GM12892 (cell line): ENCODE measurements at places on chromosomes 7 and 10.

- no peak for DNase-seq
Measured at GRCh38 chr10:93913706-93914105, 19.9 kb downstream of the SLC35G1 start.

GRCh38 chr7:41328131-41328530, 374.8 kb downstream of the INHBA start:
- no peak for DNase-seq

GRCh38 chr10:66307826-66308225, 618.0 kb upstream of the LRRTM3 start:
- no peak for DNase-seq

DNA sequence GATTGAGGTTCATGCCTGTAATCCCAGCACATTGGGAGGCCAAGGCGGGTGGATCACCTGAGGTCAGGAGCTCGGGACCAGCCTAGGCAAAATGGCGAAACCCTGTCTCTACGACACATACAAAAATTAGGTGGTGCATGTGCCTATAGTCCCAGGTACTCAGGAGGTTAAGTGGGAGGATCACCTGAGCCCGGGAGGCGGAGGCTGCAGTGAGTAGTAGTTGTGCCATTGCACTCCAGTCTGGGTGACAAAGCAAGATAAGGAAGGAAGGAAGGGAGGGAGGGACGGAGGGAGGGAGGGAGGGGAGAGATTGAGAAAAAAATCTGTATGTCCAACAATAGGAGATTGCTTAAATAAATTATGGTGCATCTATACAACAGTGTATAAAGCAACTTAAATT, 13.2 kb downstream of the TLL2 start:
- DNase-seq: no peak

- DNase-seq: no peak
Measured at GRCh38 chr7:110835218-110835617, 255.7 kb upstream of the LRRN3 start.

GRCh38 chr7:121062671-121063279, 74.3 kb downstream of the CPED1 start:
- no peak for DNase-seq

GRCh38 chr10:17747883-17748550, 4.0 kb upstream of the TMEM236 start:
- no peak for DNase-seq
